ENCODE measurements at places on chromosomes 2 and 18. TPM values are rescaled to one million over a fixed set of nuclear protein-coding genes. Genes with fewer than 3 reads are reported as not detected.

LRP1B gene
- 0.95 TPM for total RNA-seq

SLC16A14 gene
- 7.3 TPM for total RNA-seq

VWC2L gene
- not detected for total RNA-seq

LRRC30 gene
- not detected for total RNA-seq

DOK6 gene
- total RNA-seq = 1.3 TPM

DOCK10 gene
- total RNA-seq = 40.0 TPM

RAB27B gene
- 0.57 TPM for total RNA-seq

DUSP2 gene
- 0.97 TPM for total RNA-seq

ZNF385B gene
- total RNA-seq = 11.6 TPM

DYTN gene
- not detected for total RNA-seq

SLC9A4 gene
- total RNA-seq = not detected

RUFY4 gene
- total RNA-seq = not detected

TEX44 gene
- total RNA-seq = not detected
